Skin of body (tissue), 3 donors: ENCODE measurements at places on chromosomes 3 and 15.

DNA sequence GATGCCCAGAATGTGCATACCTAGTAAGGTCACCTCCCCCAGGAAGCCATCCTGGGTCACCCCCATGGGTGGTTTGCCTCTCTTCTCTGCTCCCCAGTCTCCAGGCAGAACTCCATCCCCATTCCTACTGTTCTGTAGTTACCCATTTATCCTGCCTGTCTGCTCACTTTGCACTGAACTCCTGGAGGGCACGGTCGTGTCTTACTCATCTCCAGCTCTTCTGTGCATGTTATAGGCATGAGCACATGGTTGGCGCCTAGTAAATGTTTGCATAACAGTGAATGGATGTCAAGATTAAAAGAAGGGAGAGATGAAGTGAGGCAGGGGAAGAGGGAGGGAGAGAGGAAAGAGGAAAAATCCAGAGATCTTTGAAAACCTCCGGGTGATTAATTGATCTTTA is 208.4 kb upstream of the TRIM42 start:
- DNase-seq: no peak

GRCh38 chr3:142944342-142944741 is 19.1 kb downstream of the PAQR9 start:
- DNase-seq: no peak

GRCh38 chr3:129615751-129616281 is 9.3 kb upstream of the PLXND1 start:
- no peak for DNase-seq

GRCh38 chr3:168973206-168973605 is 690.3 kb downstream of the MECOM start:
- no peak for DNase-seq

- DNase-seq: no peak
Measured at GRCh38 chr3:164752812-164753211, 325.5 kb downstream of the SI start.

DNA sequence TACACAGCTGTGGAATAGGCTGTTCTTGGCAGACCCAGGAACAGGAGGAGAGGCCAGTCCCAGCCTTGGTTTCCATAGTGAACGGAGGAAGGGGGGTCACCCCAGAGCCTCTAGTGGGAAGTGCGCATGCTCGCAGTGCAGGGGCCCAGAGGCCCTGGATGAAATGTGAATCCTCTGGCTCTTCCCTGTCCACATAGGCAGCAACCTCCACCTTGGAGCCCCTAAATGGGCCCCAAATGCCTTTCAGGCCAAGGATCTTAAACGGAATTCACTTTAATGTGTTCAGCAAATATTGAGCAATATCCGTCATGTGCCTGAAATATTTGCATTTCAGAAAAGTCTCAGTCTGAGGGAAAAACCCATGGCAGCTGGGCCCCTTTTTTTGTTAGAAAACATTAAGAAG is 3.3 kb upstream of the NDN start:
- peak; percentile 92 for DNase-seq

- DNase-seq: no peak
Measured at GRCh38 chr3:66603151-66603611, 102.4 kb upstream of the LRIG1 start.

- no peak for DNase-seq
Measured at GRCh38 chr15:75225951-75226732, 24.5 kb downstream of the C15orf39 start.

- DNase-seq: no peak
Measured at GRCh38 chr3:147216143-147216673, 190.1 kb downstream of the ZIC4 start.

DNA sequence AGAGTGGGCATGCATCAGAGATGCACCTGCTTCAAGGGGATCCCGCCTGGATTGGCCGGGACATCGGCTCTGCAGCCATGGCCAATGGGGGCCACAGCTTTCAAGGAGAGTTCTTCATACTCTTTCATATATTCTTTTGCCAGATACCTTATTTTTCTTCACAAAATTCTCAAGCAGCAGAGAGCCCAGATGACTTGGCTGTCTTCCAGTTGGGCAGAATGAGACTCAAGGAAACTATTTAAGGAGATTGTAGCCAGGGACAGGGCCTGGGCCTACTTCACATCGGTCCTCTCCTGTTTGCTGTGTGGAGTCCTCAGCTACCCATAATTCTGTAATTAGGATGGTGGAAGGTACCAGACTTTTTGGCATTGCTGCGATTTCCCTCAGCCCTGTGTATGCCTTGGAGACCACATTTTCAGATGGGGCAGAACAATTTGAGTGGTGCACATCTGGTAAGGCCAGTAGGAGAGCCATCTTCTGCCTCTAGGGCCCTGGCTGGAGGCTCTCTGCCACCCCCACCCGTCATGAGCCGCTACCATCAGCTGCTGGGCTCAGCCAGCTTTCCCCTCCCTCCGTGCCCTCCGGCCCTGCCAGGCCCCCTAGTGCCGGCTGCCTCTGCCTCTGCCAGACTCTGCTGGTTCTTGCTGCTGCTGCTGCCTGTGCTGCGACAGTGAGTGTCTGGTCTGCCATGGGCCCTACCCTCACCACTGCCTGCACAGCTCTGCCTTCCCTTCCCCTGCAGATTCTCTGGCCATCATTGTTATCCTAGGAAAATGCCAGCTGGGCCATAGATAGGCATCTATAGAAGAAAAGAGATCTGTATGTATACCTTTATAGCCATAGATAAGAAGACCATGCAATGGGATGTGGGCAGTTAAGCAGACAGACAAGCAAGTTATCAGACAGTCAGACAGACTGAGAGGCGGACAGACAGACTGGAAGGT is 6.7 kb downstream of the PLIN1 start:
- DNase-seq: no peak

DNA sequence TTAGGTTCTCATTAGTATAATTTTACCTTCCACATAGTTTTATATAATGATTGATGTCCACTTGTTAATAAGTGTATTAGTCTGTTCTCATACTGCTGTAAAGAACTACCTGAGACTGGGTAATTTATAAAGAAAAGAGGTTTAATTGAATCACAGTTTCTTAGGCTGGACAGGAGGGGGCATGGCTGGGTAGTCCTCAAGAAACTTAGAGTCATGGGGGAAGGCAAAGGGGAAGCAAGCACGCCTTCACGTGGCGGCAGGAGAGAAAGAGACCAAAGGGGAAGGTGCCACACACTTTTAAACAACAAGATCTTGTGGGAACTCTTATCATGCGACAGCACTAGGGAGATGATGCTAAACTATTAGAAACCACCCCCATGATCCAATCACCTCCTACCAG is 19.2 kb downstream of the DZIP3 start:
- no peak for DNase-seq
